Kasumi-1 (cell line): ENCODE measurements at places on chromosomes 11 and 22.
A peak's percentile ranks its signal among the peaks of the same experiment; 100 is the strongest.

DNA sequence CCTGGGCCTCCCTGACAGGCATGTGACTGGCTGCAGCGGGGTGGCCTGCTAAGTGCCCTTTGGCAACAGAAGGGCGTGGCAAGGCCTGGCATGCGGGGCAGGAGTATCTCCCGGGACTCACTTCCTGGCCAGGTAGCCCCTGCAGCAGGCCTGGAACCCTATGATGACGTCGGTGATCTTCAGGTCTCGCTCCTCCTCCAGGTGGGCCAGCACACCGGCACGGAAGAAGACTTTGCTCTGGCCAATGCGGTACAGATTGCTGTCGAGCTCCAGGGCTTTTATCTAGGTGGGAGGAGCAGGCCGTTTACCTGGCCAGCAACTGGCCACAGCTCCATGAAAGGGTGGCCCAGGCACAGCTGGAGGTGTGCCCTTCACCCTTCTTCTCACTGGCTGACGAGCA, 50.9 kb downstream of the APOL1 start:
- DNase-seq, result no peak

GRCh38 chr22:50012211-50013181, at the start of gene IL17REL:
IL17REL (minus strand) TSS chr22:50012765; CDS start chr22:50012646, 119 bp downstream.
- DNase-seq, result no peak

GRCh38 chr11:93073508-93074280, 104.2 kb downstream of the MTNR1B start:
- no peak for DNase-seq

DNA sequence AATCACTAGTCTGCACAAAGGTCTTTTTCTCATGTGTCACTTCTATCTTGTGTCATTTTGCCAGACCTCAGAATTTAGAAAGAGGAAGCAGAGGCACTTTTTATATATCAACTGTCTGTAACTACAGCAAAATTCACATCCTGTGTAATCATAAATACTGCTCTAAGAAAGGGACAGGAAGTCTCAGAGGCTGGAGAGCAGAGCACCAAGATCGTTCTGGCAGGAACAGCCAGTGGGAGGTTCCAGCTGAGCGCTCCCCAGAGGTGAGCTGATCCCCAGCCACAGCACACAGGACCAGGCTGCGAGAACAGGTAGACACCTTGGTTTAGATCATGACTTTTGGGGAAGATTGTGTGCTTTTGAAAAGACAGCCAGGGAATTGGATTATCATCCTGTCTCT, at the start of gene MS4A7:
Gene MS4A7, plus strand, starts transcription at position 179 of the 400 bp plus-strand sequence. CDS start 4,610 bp downstream, outside the sequence.
- peak; percentile 98 for DNase-seq

DNA sequence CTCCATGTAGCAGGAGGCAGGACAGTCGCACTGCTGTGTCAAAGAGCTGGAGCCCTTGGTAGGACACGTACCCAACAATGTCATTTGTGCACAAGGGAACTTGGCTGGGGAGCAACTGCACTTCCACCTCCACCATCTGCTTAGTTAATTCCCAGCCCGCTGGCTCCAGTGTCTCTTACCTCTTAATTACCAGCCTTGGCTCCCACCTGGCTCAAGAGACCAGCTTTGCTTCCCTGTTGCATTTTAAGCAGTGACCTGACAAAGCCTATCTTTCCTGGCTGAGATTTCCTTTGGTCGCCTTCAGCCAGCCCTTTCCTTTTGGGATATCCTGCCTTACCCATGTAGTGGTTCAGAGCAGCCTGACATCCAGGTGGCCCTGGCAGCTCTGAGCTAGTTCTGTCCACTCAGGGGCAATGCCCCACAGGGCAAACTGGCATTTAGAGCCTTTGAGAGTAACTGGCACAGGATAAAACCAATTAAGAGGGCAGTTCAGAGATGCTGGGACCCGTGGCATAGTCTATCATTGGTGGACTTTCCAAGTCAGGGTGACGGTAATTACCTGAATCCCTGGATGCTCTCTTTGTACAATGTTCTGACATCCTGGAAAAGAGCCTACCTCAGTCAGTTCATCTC, 212.6 kb upstream of the SORL1-AS1 start:
- DNase-seq, result no peak

DNA sequence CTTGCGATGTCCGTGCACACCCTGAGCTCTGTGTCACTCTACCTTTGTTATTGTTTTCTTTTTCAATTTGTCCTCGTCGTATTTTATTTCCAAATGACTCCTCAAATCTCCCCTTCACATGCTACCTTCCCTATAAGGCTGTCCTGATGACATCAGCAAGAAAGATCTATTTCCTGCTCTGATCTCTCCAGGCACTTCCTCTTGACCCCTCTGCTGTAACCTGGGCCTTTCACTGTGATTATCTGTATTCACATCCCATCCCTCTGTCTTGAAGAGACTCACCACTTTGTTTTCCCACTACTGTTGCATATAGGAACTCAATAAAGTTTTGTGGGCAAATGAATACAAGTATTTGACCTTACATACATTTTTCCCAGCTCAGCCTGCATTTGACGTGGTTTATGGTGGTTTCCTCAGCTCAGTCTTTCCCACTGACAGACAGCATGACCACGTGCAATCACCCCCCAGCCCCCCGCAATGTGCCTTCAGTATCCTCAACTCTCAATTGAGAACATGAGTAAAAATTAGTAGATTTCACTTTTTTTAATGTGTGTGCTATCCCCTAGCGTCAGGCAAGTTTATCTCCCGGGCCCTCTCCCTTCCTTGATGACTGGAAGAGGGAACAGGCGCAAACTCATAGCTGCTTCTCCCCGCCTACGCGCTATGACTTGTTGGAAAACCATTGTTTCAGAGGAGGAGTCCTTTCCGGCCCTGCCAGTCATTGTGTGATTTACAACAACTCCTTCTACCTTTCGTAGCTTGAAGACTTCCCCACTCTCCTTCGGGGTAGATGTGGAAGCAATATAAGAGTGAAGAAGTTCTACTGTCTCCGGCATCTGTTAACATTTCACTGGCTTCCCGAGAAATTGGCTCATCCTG, 498.5 kb downstream of the NTM start:
- no peak for DNase-seq

- no peak for DNase-seq
These were observed 280.7 kb downstream of the TTC28 start for GRCh38 chr22:28398981-28399380.

DNA sequence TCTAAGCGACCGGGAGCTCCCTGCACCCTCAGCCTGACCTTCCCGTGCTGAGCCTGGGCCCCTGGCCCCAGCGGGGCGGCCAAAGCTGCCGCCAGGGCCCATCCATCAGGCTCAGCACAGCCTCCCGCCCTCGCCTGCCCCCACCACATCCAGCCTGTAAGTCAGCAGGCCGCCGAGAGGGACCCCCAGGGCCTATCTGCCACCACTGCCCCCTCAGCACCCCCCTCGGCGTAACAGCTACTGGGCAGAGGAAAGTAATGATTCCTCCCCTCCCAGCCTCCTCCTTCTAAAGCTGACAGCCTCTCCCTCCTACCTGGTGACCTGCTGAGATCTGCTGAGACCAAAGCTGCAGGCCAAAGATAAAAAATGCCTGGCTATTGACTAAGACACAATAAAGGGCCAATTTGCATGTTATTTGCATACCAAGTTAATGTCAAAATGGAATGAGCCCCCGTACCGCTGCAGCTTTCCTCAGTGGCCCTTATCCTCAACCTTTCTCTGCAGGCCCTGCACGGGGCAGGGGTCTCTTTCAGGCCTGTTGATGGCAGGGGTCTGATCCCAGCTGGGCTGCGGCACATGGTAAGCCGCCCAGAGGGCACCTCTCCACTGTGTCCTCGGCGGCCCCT, 51.6 kb downstream of the RPUSD4 start:
- no peak for DNase-seq

DNA sequence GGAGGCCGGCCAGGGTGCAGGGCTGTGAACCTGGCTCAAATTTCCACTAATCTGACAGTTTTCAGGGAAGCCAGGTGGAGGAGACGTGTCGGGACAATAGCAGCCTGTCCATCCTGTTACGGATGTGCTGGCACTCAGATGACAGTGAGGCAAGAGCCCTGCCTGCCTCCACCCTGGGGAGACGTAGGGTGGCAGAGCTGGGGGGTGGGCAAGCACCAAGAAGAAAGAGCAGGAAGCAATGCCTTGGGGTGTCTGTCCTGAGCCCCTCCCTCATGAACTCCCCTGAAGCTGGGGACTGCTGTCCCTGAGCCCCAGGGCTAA, 10.0 kb upstream of the TRIM29 start:
- DNase-seq, result no peak

GRCh38 chr22:50507421-50507990, at the start of gene LMF2:
LMF2 (minus strand) TSS chr22:50507702; CDS start chr22:50507675, 27 bp downstream.
- DNase-seq, result peak; percentile 76

- DNase-seq, result no peak
These were observed 74.7 kb upstream of the RRM1 start for GRCh38 chr11:4019891-4020290.

DNA sequence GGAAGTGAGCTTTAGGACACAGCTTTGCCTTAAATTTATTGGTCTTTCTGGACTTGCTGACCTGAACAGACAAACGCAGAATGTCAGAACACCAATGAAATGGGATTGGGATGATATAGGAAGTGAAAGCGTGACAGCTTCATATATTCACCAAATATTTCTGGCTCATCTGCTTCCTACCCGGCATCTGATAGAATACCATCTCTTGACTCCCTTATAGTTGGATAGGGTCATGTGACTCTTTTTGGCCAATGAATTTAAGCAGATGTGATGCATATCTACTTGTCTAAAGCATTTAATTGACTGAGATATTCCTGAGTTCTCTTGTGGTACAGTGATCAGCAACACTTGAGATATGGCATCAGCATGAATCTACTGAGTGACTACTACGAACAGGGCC, 2.5 kb upstream of the CAPRIN1 start:
- DNase-seq, result no peak

- DNase-seq, result no peak
These were observed 82.7 kb upstream of the LINC01488 start for GRCh38 chr11:69398529-69399492.

GRCh38 chr11:102946237-102946636, 9.3 kb downstream of the MMP13 start:
- no peak for DNase-seq

- DNase-seq, result no peak
These were observed 14.9 kb downstream of the TMEM258 start for GRCh38 chr11:61777234-61778090.

DNA sequence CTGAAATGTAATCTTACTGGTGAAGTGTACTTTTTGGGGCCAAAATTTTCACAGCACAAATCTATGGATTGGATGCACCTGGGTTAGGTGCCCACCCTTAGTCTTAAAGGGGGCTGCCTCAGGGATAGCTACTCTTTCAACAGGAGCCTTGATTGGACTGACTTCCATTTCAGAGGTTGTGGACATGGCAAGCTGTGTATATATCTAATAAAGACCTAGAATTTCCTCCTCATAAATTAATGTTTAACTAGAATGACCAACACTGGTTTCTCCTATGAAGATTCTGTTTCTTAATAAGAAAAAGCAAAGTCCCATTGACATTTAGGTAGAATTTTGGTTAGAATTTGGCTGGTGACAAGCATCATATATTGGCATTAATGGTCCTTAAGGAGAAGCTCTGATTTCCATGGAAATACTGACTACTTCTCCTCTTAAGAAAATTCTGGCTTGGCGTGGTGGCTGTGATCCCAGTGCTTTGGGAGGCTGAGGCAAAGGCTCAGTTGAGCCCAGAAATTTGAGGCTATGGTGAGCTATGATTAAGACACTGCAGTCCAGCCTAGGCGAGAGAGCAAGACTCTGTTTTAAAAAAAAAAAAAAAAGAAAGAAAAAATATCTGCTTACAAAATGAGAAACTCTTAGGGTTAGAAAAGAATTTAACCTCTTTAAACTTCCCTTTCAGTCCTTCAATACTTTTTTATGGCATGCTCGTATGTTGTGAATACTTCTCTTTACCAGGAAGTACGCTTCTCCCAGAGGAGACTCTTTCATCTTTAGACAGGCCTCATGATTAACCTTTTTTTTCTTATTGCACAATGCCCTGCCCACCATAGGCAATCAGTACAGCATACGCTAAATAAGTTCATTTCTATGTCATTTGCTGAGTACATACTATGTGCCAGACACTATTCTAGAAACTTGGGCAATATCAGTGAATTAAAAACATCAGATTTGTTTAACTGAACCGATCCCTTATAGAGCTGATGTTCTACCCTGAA, 77.2 kb downstream of the PRR5L start:
- no peak for DNase-seq

GRCh38 chr22:38984224-38984623, 2.1 kb downstream of the APOBEC3B start:
- DNase-seq, result no peak

DNA sequence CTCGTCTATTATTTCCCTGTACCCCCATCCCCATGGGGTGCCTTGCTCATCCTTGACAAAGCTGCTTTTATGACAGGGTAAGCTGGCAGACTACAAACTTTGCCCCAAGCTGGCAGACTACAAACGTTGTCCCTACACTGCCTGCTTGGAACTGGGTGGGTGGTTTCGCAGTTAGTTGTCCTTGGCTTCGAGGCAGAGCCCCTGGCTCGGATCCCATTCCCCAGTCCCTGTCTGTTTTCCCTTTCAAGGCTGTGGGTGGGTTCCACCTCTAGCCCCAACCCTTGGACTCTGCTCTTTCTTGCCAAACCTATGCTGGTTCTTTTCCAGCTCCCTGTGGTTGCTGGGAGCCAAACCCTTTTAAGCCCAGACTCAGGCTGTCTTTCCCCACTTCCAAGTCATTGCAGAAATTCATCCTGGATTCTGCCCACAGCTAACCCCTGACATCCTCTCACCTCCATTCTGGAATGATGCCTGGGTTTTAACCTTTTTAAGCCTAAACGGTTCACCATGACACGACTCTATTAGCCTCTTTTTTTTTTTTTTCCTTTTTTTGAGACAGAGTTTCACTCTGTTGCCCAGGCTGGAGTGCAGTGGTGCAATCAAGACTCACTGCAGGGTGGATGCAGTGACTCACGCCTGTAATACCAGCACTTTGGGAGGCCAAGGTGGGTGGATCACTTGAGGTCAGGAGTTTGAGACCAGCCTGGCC, 9.2 kb upstream of the RBM14 start:
- DNase-seq, result no peak
